ENCODE measurements at places on chromosomes 2 and 18. TPM values are rescaled to one million over a fixed set of nuclear protein-coding genes. Genes with fewer than 3 reads are reported as not detected.

The STPG4 gene
- 1.0 TPM for total RNA-seq

The SPDYA gene
- total RNA-seq = 2.1 TPM

The FAM98A gene
- 40.5 TPM for total RNA-seq

The SKOR2 gene
- not detected for total RNA-seq

The ZNF396 gene
- 2.2 TPM for total RNA-seq

The FBXO41 gene
- 25.7 TPM for total RNA-seq

The DYSF gene
- 0.13 TPM for total RNA-seq

The BBS5 gene
- 2.8 TPM for total RNA-seq

The WNT6 gene
- 0.89 TPM for total RNA-seq

The SP110 gene
- total RNA-seq = 147 TPM

The ZNF24 gene
- total RNA-seq = 72.5 TPM

The IL36B gene
- total RNA-seq = not detected

The AGXT gene
- not detected for total RNA-seq

The ZSWIM2 gene
- total RNA-seq = not detected

The MPP4 gene
- total RNA-seq = not detected

The GRHL1 gene
- 0.95 TPM for total RNA-seq

The MRO gene
- not detected for total RNA-seq

The ANTXR1 gene
- total RNA-seq = not detected

The IL37 gene
- not detected for total RNA-seq

The PLCL1 gene
- total RNA-seq = not detected

The CGREF1 gene
- 0.31 TPM for total RNA-seq

The LANCL1 gene
- total RNA-seq = 30.8 TPM

The HOXD3 gene
- not detected for total RNA-seq

The CHRNG gene
- total RNA-seq = not detected

The GPAT2 gene
- total RNA-seq = 4.5 TPM

The RBMS1 gene
- total RNA-seq = 30.9 TPM

The ERMN gene
- 4.9 TPM for total RNA-seq

The HAAO gene
- 11.4 TPM for total RNA-seq

The COBLL1 gene
- total RNA-seq = 222 TPM

The SIX2 gene
- total RNA-seq = not detected

The NCKAP1 gene
- total RNA-seq = 0.22 TPM

The MAP2 gene
- 1.9 TPM for total RNA-seq

The METTL8 gene
- 16.5 TPM for total RNA-seq

The PARD6G gene
- not detected for total RNA-seq

The GALNT3 gene
- 14.4 TPM for total RNA-seq

The NFATC1 gene
- 52.6 TPM for total RNA-seq

The LGALSL gene
- total RNA-seq = 2.2 TPM

The ACKR3 gene
- total RNA-seq = 6.6 TPM

The IL1A gene
- 1.9 TPM for total RNA-seq

The UGT1A10 gene
- total RNA-seq = not detected

The RNF125 gene
- 3.1 TPM for total RNA-seq

The TMEM247 gene
- not detected for total RNA-seq

The TCF23 gene
- total RNA-seq = 0.07 TPM

The ELOA2 gene
- not detected for total RNA-seq

The FER1L5 gene
- not detected for total RNA-seq

The PLGLB2 gene
- total RNA-seq = 2.5 TPM

The RALBP1 gene
- total RNA-seq = 31.9 TPM

The NRP2 gene
- 10.2 TPM for total RNA-seq

The HNMT gene
- not detected for total RNA-seq

The CYS1 gene
- 0.42 TPM for total RNA-seq

The CRYGC gene
- not detected for total RNA-seq

The GPR75 gene
- 5.7 TPM for total RNA-seq

The MOGAT1 gene
- total RNA-seq = not detected

The UGT1A6 gene
- total RNA-seq = not detected
